ENCODE measurements at places on chromosomes 1 and 21.
A peak's percentile ranks its signal among the peaks of the same experiment; 100 is the strongest.

DNA sequence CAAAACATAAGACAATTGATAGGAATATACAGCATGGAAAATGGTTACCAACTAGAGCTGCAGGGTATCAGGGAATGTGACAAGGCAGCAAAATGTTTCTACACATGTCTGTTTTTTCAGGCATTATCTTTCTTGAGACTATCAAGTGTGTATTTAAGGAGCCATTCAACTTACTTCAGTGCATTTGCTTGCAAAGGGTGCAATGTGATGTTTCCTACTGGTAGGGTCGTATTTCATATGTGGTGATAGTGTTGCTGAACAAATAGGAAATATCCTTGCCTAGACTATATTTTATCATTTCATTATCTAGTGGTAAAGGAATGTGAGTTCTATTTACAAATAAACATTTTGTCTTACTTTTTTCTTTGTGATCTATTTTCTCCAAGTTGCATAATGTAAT is 42.4 kb downstream of the PTPRC start:
- DNase-seq: peak; percentile 39

DNA sequence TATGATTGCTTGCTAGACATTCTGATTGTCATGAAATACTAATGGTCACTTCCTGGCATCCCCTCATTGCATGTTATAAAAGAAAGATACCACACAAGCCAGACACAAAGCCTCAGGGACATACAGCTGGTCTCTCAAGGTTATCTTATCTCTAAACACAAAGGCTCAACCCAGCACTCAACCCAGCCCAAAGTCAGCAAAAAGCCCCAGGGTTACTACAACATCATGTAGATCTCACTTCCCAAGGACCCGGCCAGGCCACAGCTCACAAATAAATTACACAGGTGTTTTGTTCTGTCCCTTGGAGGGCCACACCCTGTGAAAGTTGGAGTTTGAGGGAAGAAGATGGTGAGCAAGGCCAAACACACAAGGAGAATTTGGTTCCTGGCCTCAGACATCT is 109.7 kb upstream of the BARHL2 start:
- DNase-seq: no peak

- no peak for DNase-seq
Observed at GRCh38 chr1:227808566-227808965, 6.9 kb upstream of the PRSS38 start.

DNA sequence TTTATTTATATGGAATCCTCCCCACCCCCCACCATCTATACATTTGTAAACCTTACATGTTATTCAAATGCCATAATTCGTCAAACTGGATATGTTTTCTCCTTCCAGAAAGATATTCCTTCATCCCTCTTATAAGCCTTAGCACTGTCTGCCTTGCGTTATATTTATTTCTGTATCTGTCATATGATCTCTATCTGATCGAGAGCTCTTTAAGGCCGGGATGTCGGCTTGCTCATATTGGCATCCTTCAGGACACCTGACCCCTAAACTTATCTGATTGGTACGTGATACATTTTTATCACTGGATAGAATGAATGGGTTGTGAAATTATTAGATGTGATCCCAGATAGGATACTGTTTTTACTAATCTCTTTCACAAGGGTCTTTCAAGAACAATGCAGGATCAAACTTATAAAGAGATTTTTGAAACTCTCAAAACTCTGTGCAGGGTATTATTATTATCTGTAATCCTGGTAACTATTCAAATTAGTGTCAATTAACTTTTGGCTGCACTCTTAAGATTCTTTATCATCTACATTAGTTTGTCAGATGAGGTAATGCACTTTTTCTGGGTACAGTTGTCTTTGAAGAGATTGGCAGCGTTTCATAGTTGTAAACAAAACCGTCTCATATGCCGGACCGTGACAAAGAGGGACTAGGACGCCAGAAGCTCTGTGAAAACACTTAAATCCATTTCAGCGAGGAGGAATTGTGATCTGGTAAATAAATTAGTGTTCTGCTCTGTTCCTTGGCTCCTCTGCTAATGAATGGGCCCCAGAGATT is 152.0 kb downstream of the KIF26B start:
- DNase-seq: peak; percentile 85

GRCh38 chr1:53278298-53278725 is 40.0 kb upstream of the MAGOH start:
- DNase-seq: peak; percentile 24

DNA sequence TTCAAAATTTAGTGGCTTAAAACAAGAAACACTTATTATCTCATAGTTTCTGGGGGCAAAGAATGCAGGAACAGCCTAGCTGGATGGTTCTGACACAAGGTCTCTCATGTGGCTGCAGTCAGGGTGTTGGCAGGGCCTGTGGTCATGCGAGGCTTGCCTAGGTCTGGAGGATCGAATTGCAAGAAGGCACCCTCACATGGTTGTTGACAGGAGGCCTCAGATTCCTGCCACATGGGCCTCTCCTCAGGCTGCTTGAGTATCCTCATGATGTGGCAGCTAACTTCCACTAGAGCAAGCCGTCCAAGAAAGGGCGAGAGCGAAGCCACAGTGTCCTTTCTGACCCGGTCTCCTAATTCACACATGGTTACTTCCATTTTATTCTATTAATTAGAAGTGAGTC is 6.2 kb upstream of the NRIP1 start:
- DNase-seq: no peak

DNA sequence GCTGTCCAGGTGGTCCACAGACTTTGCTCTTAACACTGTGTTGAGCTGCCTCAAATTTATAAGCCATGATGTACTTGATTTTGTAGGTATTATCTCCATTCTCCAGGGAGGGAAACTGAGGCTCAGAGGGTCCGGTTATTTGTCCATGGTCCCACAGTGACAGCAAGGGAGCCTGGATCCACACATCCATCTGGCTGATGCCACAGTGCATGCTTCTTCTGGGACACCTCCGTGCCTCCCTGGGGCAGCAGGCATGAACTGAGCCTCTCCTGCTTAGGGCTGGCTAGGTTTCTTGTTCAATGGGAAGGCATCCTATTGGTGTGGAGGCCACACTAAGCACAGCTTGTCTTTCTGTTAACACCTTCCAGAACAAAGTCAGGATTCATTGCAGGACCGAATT is 317.3 kb downstream of the AJAP1 start:
- DNase-seq: no peak

DNA sequence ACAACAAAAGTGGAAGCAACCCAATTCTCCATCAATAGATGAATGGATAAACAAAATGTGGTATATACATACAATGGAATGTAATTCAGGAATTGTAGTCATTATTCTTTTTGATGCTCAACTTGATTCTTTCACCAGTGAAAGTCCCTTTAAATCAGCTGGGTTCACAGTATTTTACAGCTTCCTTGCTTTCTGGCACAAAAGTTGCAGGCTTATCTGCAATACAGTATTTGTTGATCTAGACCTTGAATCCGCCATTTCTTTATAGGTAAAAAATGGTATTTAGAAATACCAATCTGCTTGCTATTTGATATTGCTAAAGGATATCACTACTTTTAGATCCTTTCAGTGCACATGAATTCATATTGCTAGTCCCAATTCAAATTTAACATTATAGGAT is 44.7 kb upstream of the ERO1B start:
- no peak for DNase-seq

- peak; percentile 52 for DNase-seq
Observed at GRCh38 chr1:107140703-107141490, at the start of gene NTNG1. Gene NTNG1 (plus strand): TSS chr1:107141039.

- no peak for DNase-seq
Observed at GRCh38 chr1:211095381-211095780, 38.6 kb downstream of the KCNH1 start.

All from NCI-H1105 treated with DMSO at 0.1 percent for 48 hours (cell line).